CD4-positive, alpha-beta T cell treated with Interleukin-17A for 4 hours (primary cell): ENCODE measurements at places on chromosomes 2 and 18.
A peak's percentile ranks its signal among the peaks of the same experiment; 100 is the strongest.

DNA sequence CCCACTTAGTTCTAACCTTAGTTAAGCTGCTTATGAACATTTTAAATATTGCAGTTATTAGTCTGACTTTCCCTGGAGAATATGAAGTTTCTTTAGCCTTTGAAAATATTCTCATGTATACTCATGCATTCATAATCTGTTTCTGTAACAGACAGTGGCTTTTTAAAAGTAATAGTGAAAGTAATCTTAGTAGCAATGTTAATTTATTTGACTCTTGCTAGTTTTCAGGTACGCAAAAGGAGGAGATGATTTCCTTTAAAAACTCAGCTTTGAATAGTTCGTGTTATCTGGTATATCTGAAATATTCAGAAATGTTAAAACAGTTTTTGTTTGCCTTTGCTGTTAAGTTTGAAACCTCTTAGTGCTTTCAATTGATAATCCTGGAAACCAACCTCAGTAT, 3.8 kb downstream of the ANKRD12 start:
- DNase-seq, result no peak

- DNase-seq, result no peak
Observed at GRCh38 chr18:59877361-59877760, 22.4 kb upstream of the PMAIP1 start.

DNA sequence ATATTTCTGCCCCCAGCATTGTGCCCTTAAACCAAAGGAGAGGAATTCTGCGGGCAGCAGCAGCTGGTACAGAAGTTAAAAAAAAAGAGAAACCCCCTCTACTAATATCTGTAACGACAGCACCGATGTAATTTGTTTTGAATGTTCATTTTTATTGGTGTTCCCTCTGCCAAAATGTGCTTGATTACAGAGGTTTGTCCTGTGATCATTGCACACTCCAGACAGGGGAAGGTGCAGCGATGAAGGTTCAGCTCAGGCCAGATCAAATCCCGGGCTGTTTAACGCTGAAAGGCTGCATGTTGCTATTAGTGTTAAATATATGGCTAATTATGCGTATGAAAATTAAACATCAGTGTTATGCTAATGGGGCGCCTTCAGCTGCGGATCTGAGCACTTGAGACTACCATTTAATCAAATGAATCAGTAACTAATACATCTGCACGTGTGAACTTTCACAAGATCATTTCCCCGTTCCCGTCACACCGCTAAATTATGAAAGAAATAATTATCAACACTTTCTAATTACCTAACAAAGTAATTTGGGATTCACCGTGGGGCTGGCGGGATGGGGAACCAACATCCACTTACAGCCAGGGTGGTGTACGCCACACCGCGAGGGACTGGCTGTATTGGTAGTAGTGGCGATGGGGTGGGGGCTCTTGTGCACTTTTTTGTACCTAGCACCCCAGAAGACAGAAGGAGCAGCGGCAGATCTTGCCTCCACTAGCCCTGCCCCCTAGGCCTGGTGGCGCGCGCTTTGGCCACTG, 1.5 kb upstream of the DLX1 start:
- no peak for DNase-seq

- DNase-seq, result no peak
Observed at GRCh38 chr2:138104071-138104470, 139.8 kb downstream of the HNMT start.

GRCh38 chr2:57892920-57893319, 153.7 kb upstream of the VRK2 start:
- DNase-seq, result no peak

DNA sequence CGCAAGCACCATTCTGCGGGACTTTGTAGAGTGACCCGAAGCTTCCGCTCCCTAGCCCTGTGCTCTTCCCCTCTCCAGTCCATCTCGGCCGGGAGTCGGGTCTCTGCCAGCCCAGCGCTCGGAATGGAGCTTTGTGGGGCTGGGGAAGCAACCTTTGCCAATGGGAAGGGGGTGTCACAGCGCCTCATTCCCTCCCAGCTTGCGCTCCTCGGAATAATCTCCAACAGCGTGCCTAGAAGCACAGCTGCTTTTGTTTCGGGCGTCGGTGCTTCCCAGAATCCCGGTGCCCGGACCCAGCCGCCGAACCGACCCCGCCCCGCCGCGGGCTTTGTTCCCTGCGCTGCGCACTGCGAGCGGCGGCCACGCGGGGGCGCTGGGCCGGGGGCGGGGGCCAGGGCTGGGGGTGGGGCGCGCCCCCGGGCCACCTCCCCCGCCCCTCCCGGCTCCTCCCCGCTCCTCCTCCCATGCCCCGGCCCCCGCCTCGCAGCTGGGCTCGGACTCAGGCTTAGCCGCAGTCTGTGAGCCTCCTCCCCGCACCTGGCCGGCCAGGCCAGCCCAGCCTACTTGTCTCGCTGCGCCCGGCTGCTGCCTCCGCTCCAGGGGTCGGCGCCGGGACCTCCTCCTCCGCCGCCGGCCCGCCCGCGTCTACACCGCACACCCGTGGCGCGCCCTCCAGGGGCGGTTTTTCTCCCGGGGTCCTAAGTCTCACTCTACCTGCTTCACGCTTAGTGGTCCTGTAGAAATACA, 77.7 kb upstream of the SMAD2 start:
- peak; percentile 69 for DNase-seq

DNA sequence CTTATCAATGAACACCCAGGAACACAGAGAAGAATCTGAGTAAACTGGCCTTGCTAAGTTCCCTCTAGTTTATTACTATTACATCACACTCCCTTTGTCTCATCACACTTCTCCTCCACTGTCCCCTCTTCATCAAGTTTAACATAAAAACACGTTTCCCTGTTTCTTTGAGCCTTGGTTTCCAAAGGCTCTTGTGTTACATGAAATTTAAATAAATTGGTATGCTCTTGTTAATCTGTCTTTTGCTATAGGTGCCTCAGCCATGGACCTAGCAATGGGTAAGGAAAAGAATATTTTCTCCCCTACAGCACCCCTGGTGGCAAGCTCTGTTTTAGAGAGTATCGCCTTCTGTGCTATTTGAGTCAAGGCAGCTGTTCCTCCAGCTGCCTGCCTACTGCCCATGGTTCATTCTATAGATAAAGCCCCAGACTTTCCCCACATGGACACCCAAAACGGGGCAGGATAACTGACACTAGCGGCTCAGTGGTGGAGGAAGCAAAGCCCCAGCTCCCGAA, 31.8 kb downstream of the TGIF1 start:
- peak; percentile 40 for DNase-seq
